T-helper 17 cell (primary cell): ENCODE measurements at places on chromosomes 16 and 17. TPM values are rescaled to one million over a fixed set of nuclear protein-coding genes. Genes with fewer than 3 reads are reported as not detected.
A peak's percentile ranks its signal among the peaks of the same experiment; 100 is the strongest.

Gene GTF3C1
- total RNA-seq: 55.6 TPM

Gene STH
- total RNA-seq: not detected

Gene CFAP52
- not detected for total RNA-seq

DNA sequence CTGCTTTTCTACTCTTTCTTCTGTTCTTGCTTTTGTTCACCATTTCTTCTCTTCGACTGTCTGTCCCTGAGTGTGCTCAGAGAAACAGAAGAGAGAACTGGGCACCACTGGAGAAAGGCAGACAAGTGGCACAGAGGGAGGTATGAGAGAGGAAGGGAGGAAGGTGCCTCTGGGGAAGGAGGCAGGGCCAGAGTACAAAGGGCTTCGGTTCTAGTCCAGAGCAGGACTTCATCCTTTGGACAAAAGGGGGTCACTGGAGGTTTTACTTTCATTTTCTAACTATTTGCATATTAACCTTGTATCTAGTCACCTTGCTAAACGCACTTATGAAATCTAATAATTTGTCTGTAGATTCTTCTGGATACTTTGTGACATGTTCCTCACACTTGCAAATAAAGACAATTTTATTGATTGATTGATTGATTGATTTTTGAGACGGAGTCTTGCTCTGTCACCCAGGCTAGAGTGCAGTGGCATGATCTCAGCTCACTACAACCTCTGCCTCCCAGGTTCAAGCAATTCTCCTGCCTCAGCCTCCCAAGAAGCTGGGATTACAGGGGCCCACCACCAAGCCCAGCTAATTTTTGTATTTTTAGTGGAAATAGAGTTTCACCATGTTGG, 13.5 kb downstream of the ITGB4 start:
- no peak overlapping the region for H3K4me3 ChIP-seq
- H3K27ac ChIP-seq: peak overlapping the region; percentile 29
- peaks cover 5% of the 10 kb centered on the region for H3K4me1 ChIP-seq
- no peak for DNase-seq

- H3K4me3 ChIP-seq: no peak overlapping the region
- peaks cover 13% of the 10 kb centered on the region for H3K4me1 ChIP-seq
- H3K27ac ChIP-seq: peak overlapping the region; percentile 45
- DNase-seq: no peak
- H3K36me3 ChIP-seq: no peaks in the 10 kb centered on the region
Measured at GRCh38 chr17:77111934-77112296, 28.9 kb upstream of the SEC14L1 start.

- no peak for DNase-seq
- H3K36me3 ChIP-seq: no peaks in the 10 kb centered on the region
- peaks cover 2% of the 10 kb centered on the region for H3K4me1 ChIP-seq
- no peaks in the 10 kb centered on the region for H3K27me3 ChIP-seq
Measured at GRCh38 chr17:13939222-13939621, 130.1 kb upstream of the COX10 start.

GRCh38 chr17:63082952-63083351, 116.9 kb downstream of the TANC2 start:
- H3K27ac ChIP-seq: no peak overlapping the region
- DNase-seq: no peak
- no peaks in the 10 kb centered on the region for H3K27me3 ChIP-seq
- H3K4me3 ChIP-seq: no peak overlapping the region
- no peaks in the 10 kb centered on the region for H3K36me3 ChIP-seq

DNA sequence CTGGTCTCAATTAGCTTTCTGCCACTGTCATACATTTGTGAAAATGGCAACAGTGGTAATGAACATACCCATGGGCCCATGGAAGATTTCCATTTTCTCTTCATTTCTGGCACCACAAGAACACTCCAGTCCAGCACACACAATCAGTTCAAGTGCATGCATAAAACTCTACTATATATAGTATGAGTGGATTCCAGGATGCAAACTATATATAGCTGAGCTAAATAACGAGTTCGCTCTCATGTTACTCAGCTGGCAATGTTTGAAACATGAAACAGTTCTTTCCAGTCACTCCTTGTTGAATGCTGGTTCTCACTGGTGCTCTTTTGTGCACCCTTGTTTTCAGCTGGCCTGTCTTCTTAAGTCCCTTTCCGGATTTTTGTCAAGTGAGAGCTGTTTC, 75.2 kb upstream of the DHX40 start:
- H3K4me3 ChIP-seq: no peak overlapping the region
- peaks cover 35% of the 10 kb centered on the region for H3K27me3 ChIP-seq
- H3K4me1 ChIP-seq: peaks cover 11% of the 10 kb centered on the region
- H3K27ac ChIP-seq: no peak overlapping the region
